ENCODE measurements at places on chromosomes 12 and 14. TPM values are rescaled to one million over a fixed set of nuclear protein-coding genes. Genes with fewer than 3 reads are reported as not detected.

DNA sequence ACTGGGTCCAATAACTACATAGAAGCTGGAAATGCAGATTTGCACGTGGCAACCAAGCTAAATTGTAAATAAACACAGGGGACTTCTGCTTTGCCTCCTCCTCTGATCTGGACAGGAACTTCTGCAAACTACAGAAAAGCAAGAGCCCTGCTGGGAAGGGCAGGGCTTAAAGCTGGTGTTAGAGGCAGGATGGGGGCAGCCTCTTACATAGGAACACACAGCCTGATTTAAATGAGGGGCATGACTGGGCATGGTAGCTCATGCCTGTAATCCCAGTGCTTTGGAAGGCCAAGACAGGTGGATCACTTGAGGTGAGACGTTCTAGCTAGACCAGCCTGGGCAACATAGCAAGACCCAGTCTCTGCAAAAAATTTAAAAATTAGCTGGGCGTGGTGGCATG lies 46.7 kb downstream of the ERH start:
- no peak for DNase-seq

GRCh38 chr12:12736759-12737676 lies 19.9 kb downstream of the CDKN1B start:
- DNase-seq: no peak

DNA sequence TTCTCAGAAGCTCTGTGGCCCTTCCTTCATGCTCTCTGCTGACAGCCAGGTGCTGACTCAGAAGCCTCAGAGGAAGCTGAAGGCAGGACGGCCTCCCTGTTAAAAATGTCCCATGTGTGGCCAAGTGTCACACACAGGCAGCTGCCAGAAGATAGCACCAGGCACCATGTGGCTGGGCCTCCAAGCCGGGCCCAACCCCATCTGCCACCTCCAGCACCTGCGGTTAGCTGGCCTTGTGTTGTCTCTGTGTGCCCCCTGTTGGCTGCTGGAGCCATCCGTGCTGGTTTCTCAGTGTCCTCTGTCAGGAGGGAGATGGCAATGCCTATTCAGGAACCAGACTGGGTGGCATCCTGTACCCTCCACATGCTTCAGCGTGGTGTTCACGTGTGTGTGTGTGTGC lies 63.2 kb downstream of the TSPAN11 start:
- DNase-seq: no peak

The GDF3 gene
- total RNA-seq: not detected

DNA sequence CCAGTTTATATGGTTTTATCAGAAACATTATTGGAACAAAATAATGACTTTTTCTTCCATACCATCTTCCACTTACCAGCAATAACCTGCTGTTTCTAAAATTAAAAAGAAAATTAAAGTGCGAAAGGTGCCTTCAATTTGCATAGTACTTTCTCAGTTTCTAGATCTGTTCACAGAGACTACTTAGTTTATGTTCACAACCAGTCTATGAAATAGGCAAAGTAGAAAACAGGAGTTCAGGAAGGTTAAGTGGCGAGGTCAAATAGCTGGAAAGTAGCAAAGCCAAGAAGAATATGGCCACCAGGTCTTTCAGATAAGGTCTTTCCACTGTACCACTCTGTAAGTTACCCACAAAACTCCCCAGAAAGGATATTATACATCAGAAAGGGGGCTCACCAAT lies 63.3 kb downstream of the BMP4 start:
- DNase-seq: no peak

DNA sequence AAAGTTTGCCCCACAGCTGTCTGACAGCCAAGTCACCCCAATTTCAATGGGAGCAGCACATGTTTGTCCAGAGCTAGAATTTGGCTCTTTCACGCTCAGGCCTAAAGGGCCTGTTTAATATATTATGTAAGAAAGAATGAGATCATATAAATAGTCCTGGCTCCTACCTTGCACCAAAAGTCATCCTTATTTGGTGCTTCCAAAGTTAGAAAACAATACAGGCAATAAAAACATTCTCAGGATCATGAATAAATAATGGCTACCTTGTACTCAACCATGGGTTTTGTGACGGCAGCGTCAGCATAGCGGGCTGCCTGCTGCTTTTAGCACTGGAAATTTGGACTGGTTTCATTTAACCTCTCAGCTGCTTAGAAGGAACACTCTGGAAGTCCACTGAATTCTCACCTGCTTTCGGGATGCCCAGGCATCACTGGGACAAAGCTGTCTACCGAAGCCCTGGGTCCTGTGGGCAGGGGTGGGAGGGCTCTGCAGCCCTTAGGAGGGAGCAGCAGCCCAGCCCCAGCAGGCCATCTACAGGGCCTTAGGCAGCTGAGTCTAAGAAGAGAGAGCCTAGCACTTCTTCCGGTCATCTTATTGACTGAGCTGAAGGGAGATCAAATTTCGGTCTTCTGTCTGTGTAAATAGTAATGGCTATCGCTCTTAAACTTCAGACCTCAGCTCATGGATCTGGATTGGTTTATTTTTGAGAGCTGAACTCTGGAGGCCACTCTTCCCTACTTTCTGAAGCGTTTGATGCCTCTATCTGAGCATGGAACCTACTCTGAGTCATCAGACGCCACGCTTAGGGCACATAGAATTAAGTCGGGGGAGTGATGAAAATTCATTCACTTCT lies 106.5 kb downstream of the SAMD4A start:
- no peak for DNase-seq

- no peak for DNase-seq
These were observed 26.9 kb downstream of the DAAM1 start for GRCh38 chr14:59215322-59215721.

DNA sequence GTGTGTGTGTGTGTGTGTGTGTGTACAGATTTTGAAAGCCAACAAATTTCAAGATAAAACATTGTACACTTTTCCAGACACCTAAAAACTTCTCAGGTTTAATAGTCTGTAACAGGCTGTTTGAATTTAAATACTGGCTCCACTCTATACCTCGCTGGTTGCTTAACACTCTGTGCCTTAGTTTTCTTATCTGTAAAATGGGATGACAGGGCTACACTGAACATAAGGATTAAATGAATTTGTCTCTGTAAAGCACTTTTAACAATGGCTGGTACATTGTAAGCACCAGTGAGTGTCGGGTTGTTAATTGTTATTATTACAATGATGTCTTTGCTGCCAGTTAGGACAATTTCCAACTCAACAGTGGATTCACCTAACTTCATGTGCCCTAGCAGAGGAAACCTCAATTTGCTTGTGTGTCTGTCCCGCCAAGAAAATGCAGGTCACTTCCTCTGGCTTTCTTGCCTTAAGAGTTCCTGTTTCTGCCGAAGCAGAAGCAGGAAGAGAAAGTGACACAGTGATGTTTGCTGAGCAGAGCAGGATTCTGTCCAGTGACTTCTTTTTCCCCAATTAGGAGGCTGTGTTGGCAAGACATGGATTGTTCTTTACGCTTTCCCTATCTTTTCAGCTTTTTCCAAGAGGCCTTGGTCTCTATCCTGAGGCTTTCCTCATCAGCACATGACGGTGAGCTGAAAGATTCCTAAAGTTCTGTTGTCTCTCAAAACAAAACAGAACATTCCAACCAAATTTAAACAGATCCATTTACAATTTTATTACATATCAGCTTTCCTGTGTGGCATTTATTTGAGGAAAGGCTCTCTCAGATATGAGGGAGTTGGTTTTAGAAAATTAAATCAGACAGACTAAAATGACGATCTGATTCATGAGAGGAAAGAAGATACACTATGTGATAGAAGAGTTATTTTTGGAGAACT lies 154.1 kb upstream of the ATP2B1 start:
- DNase-seq: no peak

GRCh38 chr12:50185301-50185895 lies 18.2 kb upstream of the CERS5 start:
- DNase-seq: no peak

- no peak for DNase-seq
These were observed 7.1 kb upstream of the CRADD start for GRCh38 chr12:93670104-93670503.

GRCh38 chr12:131035245-131035681 lies 81.6 kb downstream of the ADGRD1 start:
- no peak for DNase-seq

DNA sequence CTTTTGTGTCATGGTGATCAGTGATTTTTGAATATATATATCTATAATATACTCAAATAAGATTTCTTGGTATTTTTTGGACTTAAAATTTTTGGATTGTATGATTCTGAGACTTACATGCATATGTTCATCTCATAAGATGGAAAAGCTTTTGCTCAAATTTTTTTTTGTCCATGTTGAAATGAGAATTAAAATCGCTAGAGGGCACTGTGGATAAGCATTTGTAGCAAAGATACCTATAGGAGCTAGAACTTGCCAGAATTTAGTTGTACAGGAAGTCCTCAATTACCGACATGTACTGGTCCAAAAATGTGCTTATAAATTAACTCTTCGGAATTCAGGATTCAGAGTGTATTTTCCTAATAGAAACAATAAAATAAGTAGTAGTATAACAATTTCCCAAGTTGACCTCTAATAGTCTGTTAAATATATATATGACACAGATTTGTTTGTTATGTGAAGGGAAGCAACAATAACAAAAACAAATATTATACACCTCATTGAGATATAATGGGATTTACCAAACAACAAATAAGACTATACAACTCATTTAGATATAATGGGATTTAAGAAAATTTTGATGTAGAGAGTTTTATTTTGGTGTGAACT lies 179.6 kb downstream of the TMEM117 start:
- no peak for DNase-seq
